Esophagus squamous epithelium (tissue), 5 donors: ENCODE measurements at places on chromosomes 12 and 14. TPM values are rescaled to one million over a fixed set of nuclear protein-coding genes. Genes with fewer than 3 reads are reported as not detected.

Gene PELI2
- 10.5 TPM for total RNA-seq

Gene TSPAN19
- not detected for total RNA-seq

Gene NUBPL
- 7.2 TPM for total RNA-seq

Gene ESPL1
- total RNA-seq, result 85.6 TPM

Gene RFX4
- total RNA-seq, result not detected

Gene MANSC4
- not detected for total RNA-seq

Gene CISTR
- not detected for total RNA-seq

Gene OR4N5
- not detected for total RNA-seq

Gene ZFHX2
- under 0.01 TPM for total RNA-seq

Gene FGD6
- total RNA-seq, result 14.4 TPM

Gene ANO4
- 0.09 TPM for total RNA-seq

Gene KRT73
- not detected for total RNA-seq

Gene C3AR1
- total RNA-seq, result 1.2 TPM

Gene CCDC38
- total RNA-seq, result not detected

Gene RIPK3
- 21.4 TPM for total RNA-seq

Gene TEX22
- not detected for total RNA-seq

Gene KRT7
- 18.7 TPM for total RNA-seq

Gene FOXN4
- total RNA-seq, result not detected

Gene KRT6C
- total RNA-seq, result 1,233 TPM

Gene BICDL1
- 66.7 TPM for total RNA-seq

Gene FZD10
- total RNA-seq, result 7.3 TPM

Gene MGST1
- 205 TPM for total RNA-seq

Gene ZDHHC22
- total RNA-seq, result not detected

Gene OTX2
- total RNA-seq, result not detected

Gene REM2
- 0.26 TPM for total RNA-seq

Gene VPS29
- total RNA-seq, result 97.0 TPM

Gene ANKRD33
- 0.70 TPM for total RNA-seq

Gene C12orf56
- total RNA-seq, result 4.4 TPM
